ENCODE measurements at places on chromosomes 7 and 10.

- H3K4me1 ChIP-seq, result no peaks in the 10 kb centered on the region
- no peak for DNase-seq
- H3K36me3 ChIP-seq, result no peaks in the 10 kb centered on the region
- no peak overlapping the region for H3K27ac ChIP-seq
Measured at GRCh38 chr10:75955973-75956502, 524.6 kb downstream of the LRMDA start.

- no peaks in the 10 kb centered on the region for H3K4me1 ChIP-seq
- no peak for DNase-seq
- no peaks in the 10 kb centered on the region for H3K36me3 ChIP-seq
- H3K27me3 ChIP-seq, result no peaks in the 10 kb centered on the region
Measured at GRCh38 chr10:47323636-47324296, 1.5 kb downstream of the GDF2 start.

DNA sequence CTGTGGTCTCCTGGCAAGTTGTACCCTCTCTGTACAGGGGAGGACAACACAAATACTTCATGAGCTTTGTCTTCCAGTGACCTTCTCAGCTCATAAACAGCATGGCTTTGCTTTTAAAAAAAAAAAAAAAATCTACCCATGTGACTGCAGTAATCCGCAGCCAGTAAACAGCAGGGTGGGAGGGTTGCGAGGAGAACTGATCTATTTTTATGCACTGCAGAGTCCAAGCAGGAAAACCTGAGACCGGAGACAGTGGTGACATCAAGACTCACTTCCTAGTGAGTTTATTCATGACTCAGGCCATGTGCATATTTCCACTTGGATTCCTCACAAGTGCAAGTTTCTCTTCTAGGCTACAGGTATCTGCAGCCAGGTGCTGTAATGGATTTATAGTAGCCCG, 127.9 kb downstream of the NRF1 start:
- H3K27ac ChIP-seq, result no peak overlapping the region
- H3K4me3 ChIP-seq, result no peak overlapping the region
- DNase-seq, result no peak
- no peaks in the 10 kb centered on the region for H3K4me1 ChIP-seq
- H3K27me3 ChIP-seq, result no peaks in the 10 kb centered on the region

- DNase-seq, result no peak
- peaks cover 2% of the 10 kb centered on the region for H3K27me3 ChIP-seq
- H3K4me3 ChIP-seq, result no peak overlapping the region
- no peaks in the 10 kb centered on the region for H3K36me3 ChIP-seq
- peaks cover 3% of the 10 kb centered on the region for H3K4me1 ChIP-seq
Measured at GRCh38 chr10:117830205-117830604, 216.5 kb downstream of the RAB11FIP2 start.

GRCh38 chr10:43734716-43735115, 86.0 kb upstream of the ZNF32 start:
- H3K36me3 ChIP-seq, result no peaks in the 10 kb centered on the region
- H3K27me3 ChIP-seq, result no peaks in the 10 kb centered on the region
- H3K27ac ChIP-seq, result no peak overlapping the region
- DNase-seq, result no peak
- no peaks in the 10 kb centered on the region for H3K4me1 ChIP-seq
- H3K4me3 ChIP-seq, result no peak overlapping the region

GRCh38 chr7:24406053-24406788, 122.2 kb downstream of the NPY start:
- H3K4me1 ChIP-seq, result no peaks in the 10 kb centered on the region
- no peak overlapping the region for H3K27ac ChIP-seq
- H3K27me3 ChIP-seq, result no peaks in the 10 kb centered on the region
- no peaks in the 10 kb centered on the region for H3K36me3 ChIP-seq

- H3K4me1 ChIP-seq, result no peaks in the 10 kb centered on the region
- H3K27ac ChIP-seq, result no peak overlapping the region
- no peaks in the 10 kb centered on the region for H3K36me3 ChIP-seq
- no peak for DNase-seq
- no peaks in the 10 kb centered on the region for H3K27me3 ChIP-seq
- H3K4me3 ChIP-seq, result no peak overlapping the region
Measured at GRCh38 chr7:113804475-113805095, 114.2 kb downstream of the PPP1R3A start.

- no peak overlapping the region for H3K27ac ChIP-seq
- DNase-seq, result no peak
- peaks cover 16% of the 10 kb centered on the region for H3K27me3 ChIP-seq
- no peak overlapping the region for H3K4me3 ChIP-seq
- H3K36me3 ChIP-seq, result no peaks in the 10 kb centered on the region
Measured at GRCh38 chr7:93894966-93895640, 4.5 kb upstream of the TFPI2 start.

GRCh38 chr7:28607855-28608193, 195.5 kb downstream of the CREB5 start:
- H3K4me1 ChIP-seq, result no peaks in the 10 kb centered on the region
- H3K27me3 ChIP-seq, result no peaks in the 10 kb centered on the region
- H3K27ac ChIP-seq, result no peak overlapping the region
- H3K4me3 ChIP-seq, result no peak overlapping the region
- no peaks in the 10 kb centered on the region for H3K36me3 ChIP-seq

GRCh38 chr10:47231414-47231813, 68.6 kb upstream of the GDF10 start:
- no peaks in the 10 kb centered on the region for H3K27me3 ChIP-seq
- H3K4me1 ChIP-seq, result no peaks in the 10 kb centered on the region
- no peak overlapping the region for H3K4me3 ChIP-seq
- H3K27ac ChIP-seq, result no peak overlapping the region
- no peaks in the 10 kb centered on the region for H3K36me3 ChIP-seq

GRCh38 chr10:22534849-22535604, 179.4 kb downstream of the PIP4K2A start:
- H3K36me3 ChIP-seq, result peaks cover 49% of the 10 kb centered on the region
- no peak overlapping the region for H3K4me3 ChIP-seq
- H3K27me3 ChIP-seq, result no peaks in the 10 kb centered on the region
- no peak for DNase-seq
- H3K27ac ChIP-seq, result no peak overlapping the region

GRCh38 chr7:74356589-74357315, 67.5 kb downstream of the CLIP2 start:
- no peaks in the 10 kb centered on the region for H3K4me1 ChIP-seq
- no peaks in the 10 kb centered on the region for H3K36me3 ChIP-seq
- H3K27ac ChIP-seq, result no peak overlapping the region

GRCh38 chr10:6383096-6383812, 180.5 kb downstream of the PFKFB3 start:
- no peak overlapping the region for H3K27ac ChIP-seq
- DNase-seq, result no peak
- H3K4me3 ChIP-seq, result no peak overlapping the region
- H3K36me3 ChIP-seq, result no peaks in the 10 kb centered on the region
- H3K27me3 ChIP-seq, result no peaks in the 10 kb centered on the region

DNA sequence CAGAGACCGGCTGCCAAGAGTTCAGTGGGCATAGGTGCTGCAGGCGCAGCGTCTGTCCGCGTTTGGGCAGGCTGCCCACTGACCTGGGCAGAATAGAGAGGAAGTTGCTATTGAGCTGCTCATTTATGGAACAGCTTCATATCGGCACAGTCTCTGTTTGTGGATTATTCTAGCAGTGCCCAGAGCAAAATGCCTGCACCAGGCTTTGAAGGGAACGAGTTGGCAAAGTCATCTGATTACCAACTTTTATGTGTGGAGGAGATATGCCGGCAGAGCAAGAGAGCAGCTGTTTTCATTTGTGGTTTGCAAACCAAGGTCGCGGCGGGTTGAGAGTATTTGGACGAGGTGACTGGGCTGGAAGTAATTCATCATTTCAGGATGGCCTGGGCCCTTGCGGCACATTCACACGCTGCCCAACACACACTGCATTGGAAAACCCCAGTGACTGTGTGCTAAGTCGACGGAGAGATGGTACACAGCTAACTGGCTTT, 228.5 kb downstream of the TCERG1L start:
- H3K27me3 ChIP-seq, result no peaks in the 10 kb centered on the region
- H3K4me1 ChIP-seq, result no peaks in the 10 kb centered on the region
- DNase-seq, result no peak
- H3K4me3 ChIP-seq, result no peak overlapping the region
- H3K27ac ChIP-seq, result no peak overlapping the region
- H3K36me3 ChIP-seq, result no peaks in the 10 kb centered on the region

DNA sequence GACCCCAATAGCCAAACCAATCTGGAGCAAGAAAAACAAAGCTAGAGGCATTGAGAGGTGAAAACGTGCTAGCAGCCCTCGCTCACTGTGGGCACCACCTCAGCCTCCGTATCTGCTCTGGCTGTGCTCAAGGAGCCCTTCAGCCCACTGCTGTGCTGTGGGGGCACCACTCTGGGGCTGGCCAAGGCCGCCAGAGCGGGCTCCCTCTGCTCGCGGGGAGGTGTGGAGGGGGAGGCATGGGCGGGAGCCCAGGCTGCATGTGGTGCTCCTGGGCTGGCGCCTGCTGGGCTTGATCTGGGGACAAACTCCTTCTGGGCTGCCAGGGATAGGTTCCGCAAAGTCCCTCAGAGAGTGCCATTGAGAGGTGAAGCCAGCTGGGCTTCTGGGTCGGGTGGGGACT, 1002.0 kb downstream of the GATA3 start:
- no peak for DNase-seq
- no peaks in the 10 kb centered on the region for H3K4me1 ChIP-seq
- no peaks in the 10 kb centered on the region for H3K27me3 ChIP-seq
- no peaks in the 10 kb centered on the region for H3K36me3 ChIP-seq
- H3K4me3 ChIP-seq, result no peak overlapping the region

DNA sequence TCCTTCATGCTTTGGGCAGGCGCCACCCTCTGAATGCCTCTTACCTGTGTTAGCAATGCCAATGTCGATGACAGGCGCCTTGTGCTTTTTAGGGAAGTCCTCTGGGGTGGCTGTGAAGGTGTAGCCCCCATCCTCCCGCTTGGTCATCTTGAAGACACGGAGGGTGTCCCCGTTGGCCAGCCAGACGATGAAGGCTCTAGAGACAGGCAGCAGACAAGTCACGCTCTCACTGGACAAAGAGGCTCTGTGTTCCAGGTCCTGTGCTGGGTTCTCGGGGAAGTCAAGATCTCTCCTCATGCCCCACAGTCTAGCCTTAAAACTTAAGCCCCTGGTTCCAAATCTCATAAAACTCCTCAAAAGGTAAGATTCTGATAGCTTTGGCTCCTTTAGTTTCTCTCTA, 5.1 kb downstream of the TBL2 start:
- H3K36me3 ChIP-seq, result peaks cover 48% of the 10 kb centered on the region
- H3K27ac ChIP-seq, result no peak overlapping the region

- H3K27ac ChIP-seq, result no peak overlapping the region
- no peaks in the 10 kb centered on the region for H3K36me3 ChIP-seq
- no peaks in the 10 kb centered on the region for H3K27me3 ChIP-seq
- H3K4me1 ChIP-seq, result no peaks in the 10 kb centered on the region
Measured at GRCh38 chr10:69855346-69856111, 53.8 kb downstream of the COL13A1 start.

DNA sequence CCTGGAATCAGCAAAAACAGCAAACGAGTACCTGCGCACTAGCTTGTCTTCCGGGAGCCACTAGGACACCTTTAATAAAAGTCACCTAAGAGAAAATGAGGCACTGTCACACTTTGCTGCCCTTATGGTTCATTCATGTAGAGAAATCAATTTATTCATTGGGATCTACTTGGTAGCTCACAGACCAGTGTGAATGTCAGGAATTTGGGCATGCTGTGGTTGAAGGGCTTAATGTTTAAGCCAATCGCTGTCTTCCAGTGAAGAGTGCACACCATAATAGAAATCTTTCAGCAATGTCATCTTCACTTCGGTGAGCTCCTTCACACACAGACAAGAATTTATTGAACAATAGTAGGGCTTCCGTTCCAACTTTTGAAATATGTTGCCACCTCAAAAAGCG, 65.1 kb downstream of the MARCHF5 start:
- H3K4me3 ChIP-seq, result no peak overlapping the region
- H3K27me3 ChIP-seq, result no peaks in the 10 kb centered on the region
- H3K36me3 ChIP-seq, result peaks cover 7% of the 10 kb centered on the region
- DNase-seq, result no peak
- H3K27ac ChIP-seq, result no peak overlapping the region

DNA sequence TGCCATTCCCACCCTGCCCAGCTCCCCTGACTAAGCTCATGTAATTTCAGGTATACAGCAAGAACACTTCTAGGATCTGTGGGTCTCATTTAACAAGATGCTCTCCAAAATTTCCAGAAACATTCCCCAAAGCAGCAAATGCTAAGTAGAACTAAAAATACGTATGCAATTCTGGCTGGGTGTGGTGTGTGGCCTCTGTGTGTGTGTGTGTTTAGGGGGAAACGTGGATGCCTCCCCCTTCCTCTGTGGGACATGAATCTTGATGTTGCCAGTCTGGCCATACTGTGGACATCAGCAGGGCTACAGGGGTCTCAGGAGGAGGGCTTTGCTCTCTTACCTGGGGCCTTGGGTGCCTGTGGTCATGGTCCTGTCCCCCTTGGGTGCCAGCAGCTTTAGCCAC, 18.4 kb downstream of the EMX2 start:
- DNase-seq, result no peak
- H3K4me1 ChIP-seq, result no peaks in the 10 kb centered on the region
- no peak overlapping the region for H3K27ac ChIP-seq
- H3K36me3 ChIP-seq, result no peaks in the 10 kb centered on the region
- H3K4me3 ChIP-seq, result no peak overlapping the region

DNA sequence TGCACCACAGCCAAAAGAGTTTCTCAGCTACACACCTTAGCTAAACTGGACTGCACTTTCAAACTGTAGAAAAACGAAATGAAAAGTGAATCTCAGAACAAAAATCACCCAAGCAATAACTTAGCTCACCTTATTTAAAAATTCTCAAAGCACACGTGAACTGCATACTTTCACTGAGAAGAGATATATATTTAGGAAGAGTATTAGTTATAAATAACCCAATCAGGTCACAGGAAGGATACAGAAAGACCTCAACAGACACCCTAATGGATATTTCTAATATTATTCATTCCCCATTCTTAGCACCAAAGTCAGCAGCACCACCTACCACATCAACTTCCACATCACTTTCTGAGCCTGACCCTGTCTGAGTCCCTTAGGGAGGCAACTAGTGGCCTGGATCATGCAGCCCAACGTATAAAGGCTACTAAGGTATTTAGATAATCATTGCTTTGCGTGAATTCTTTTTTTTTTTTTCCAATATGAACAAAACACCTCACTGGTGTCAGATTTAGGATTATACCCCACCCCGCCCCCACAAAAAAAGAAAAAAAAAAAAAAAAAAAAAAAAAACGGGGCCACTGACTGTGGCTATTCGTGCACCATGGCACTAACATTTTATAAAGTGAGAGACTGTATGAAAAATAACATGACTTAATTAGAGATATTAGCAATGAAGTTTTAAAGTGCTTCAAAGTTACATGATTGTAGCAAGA, 2.6 kb downstream of the ABI1 start:
- H3K27ac ChIP-seq, result peak overlapping the region; percentile 91
- peaks cover 26% of the 10 kb centered on the region for H3K4me1 ChIP-seq
- H3K27me3 ChIP-seq, result no peaks in the 10 kb centered on the region
- H3K36me3 ChIP-seq, result no peaks in the 10 kb centered on the region

- no peak overlapping the region for H3K4me3 ChIP-seq
- no peak overlapping the region for H3K27ac ChIP-seq
- H3K36me3 ChIP-seq, result no peaks in the 10 kb centered on the region
- no peaks in the 10 kb centered on the region for H3K27me3 ChIP-seq
Measured at GRCh38 chr7:77838929-77839491, 40.4 kb downstream of the PHTF2 start.

GRCh38 chr10:132145521-132146185, 41.1 kb upstream of the DPYSL4 start:
- H3K27me3 ChIP-seq, result no peaks in the 10 kb centered on the region
- H3K4me1 ChIP-seq, result peaks cover 7% of the 10 kb centered on the region
- no peak overlapping the region for H3K4me3 ChIP-seq
- no peaks in the 10 kb centered on the region for H3K36me3 ChIP-seq

- H3K27ac ChIP-seq, result no peak overlapping the region
- no peaks in the 10 kb centered on the region for H3K36me3 ChIP-seq
Measured at GRCh38 chr7:13702251-13702650, 287.2 kb downstream of the ETV1 start.

GRCh38 chr7:17802056-17802455, 138.2 kb downstream of the SNX13 start:
- peaks cover 43% of the 10 kb centered on the region for H3K36me3 ChIP-seq
- no peak for DNase-seq
- H3K4me1 ChIP-seq, result peaks cover under 1% of the 10 kb centered on the region
- H3K27ac ChIP-seq, result no peak overlapping the region
- H3K27me3 ChIP-seq, result no peaks in the 10 kb centered on the region
